Right hindlimb (tissue), 1 donor: ENCODE measurements at places on chromosomes 7 and 10.

DNA sequence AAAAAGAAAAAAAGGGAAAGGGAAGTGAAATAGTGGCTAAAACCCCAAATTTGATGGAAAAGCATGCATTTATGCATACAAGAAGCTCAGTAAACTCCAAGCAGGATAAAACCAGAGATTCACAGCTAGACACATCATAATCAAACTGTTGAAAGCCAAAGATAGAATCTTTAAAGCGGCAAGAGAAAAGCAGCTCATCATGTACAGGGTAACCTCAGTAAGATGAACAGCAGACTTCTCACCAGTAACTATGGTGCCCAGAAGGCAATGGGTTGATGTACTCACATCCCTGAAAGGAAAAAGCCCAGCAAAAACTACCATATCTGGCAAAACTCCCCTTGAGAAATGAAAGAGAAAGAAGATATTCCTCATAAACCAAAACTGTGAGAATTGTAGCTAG lies 60.4 kb downstream of the TPST1 start:
- DNase-seq, result no peak

DNA sequence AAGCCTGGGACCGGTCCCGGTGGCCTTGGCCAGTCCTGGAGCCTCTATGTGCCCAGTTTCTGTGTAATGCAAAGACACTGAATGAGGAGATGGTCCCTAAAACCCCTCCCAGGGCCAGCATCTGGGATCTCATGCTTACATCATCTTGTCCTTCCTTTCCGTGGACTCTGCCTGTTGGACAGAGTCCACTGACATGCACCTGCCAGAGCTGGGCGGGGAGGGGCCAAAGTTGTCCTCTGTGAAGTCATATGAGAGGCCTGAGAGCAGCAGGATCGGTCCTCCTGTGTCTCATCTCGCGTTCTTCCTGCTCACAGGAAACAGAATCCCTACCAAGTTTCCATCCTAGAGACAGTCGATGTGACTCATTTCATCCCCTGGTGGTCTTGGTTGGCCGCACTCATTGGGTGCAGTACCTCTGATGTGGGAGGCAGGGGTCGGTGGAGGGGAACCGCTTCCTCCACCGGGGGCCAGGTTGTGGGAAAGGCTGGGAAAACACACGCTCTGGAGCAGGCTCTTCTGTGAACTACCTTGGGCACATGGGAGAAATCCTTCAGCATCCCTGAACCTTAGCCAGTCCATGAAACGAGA lies 389.6 kb upstream of the PODXL start:
- DNase-seq, result peak; percentile 36

- DNase-seq, result no peak
Measured at GRCh38 chr10:97766996-97767924, 4.5 kb downstream of the SFRP5 start.

- DNase-seq, result no peak
Measured at GRCh38 chr7:80640846-80641245, 2.4 kb downstream of the CD36 start.

- no peak for DNase-seq
Measured at GRCh38 chr7:117231047-117231359, 91.9 kb downstream of the WNT2 start.

GRCh38 chr7:156582591-156583123 lies 57.9 kb upstream of the RNF32 start:
- no peak for DNase-seq

DNA sequence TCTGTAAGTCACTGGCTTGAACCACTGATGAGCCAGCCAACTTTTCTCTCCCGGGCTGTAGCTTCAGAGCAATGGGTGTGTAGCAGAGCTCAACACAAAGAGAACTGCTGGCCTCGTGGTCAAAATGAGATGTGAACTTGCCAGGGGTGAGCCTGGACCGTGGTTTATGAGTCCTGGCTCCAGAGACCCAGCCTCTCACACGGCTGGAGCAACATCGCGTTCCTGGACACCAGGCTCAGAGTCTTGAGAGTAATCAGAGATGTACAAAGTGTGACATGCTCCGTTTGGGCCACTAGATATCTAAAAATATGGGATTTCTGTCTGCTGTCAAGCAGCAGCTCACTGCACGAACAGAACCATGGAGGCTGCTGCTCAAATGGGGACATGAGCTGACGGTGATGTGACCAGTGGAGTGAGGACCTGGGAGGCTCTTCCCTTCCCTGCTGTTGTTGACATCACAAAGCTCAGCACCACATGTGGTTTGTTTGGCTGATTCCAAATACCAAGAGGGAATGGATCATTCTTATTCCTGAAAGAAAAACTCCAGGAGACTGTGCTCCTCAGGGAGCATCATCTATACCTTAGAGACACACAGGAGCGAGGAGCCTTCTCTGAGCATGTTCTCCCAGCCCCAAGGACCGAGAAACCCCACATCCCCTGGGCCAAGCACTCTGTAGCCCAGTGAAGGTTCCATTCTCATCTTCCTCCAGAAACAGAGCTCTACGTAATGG lies 9.2 kb upstream of the SVIL start:
- DNase-seq, result peak; percentile 72

- DNase-seq, result no peak
Measured at GRCh38 chr7:87411186-87411585, 64.3 kb downstream of the ABCB4 start.

DNA sequence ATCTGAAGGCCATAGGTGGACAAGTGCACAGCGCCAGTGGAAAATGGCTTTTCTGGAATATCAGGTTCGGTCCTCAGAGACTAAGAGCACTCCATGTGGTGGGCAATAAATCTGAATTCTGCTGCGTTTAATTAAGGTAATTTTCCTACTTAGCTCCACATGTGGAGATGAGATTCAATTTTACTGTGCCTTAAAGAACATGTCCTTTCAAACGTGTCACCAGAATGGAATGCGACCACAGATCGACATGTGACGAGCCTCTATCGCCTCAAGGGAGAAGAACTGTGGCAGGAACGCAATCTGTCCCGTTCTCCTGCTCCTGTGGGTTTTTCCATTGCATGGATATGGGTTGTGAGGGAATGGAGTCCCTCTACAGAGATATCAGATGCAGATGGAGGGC lies 205.3 kb upstream of the ZNF32 start:
- DNase-seq, result no peak

GRCh38 chr7:98241674-98242241 lies 10.3 kb downstream of the TECPR1 start:
- no peak for DNase-seq

DNA sequence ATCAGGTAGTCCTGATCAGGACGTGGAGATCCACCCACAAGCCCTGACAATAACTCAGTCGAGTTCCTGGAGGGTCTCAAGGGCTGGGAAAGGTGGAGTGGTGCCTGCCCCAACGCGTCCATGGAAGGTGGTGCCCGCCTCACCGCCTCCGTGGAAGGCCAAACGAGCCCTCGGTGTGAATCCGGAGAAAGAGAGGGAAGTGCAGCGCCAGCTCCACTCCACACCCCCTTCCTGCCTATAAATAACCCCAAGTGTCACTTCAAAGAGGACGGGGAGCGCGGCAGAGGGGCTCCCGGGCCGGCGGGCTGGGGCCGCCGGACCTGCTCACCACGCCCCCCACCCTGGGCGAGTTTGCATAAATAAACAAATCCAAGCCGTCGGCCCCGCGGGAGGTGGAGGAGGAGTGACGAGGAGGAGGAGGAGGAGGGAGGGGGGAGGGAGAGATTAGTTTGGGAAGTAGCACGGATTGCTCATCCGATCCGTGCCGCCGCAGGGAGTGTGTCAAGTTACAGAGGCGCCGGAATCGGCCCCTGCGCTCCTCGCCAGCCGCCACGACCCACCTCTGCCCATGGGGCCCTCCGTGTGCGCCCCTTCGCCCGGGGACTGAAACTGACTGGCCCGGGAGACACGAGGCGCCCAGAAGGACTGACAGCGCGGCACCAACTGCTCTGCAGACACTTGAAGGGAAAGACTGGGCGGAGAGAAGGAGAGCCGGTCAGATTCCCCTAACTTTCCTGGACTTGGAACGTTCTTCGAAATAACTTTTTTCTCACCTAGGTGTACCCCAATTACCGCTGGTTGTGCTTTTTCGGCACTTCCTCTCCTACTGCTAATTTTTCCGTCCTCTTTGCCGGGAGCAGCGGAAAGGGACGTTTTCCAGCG lies at the start of gene COL13A1:
Gene COL13A1 (plus strand): TSS at position 473 of the 882 bp plus-strand sequence. CDS start 518 bp downstream, outside the sequence.
- peak; percentile 68 for DNase-seq

DNA sequence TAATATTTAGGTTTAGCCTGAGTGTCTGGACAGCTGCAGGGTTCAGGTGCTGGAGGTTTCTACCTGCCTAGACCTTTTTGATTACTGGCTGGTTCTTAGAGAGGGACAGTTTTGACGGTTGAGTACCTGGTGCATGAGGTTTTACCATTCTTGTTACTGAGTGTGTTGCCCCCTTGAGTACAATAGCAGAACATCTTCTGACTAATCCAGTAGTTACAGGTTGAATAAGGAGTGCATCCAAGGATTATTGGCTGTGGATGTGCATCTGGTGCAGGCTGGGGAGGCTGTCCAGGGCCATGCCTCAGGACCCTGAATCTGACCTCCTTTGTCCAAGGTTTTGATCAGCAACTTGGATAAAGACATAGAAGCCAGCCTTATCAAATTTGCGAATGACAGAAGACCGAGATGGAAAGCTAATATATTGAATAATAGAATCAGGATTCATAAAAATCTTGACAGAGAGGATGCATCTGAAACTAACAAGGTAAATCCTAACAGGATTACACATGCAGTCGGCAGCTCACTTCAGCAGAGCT lies 23.1 kb downstream of the PLPP4 start:
- no peak for DNase-seq

- DNase-seq, result no peak
Measured at GRCh38 chr7:36204929-36205635, 52.0 kb downstream of the EEPD1 start.

DNA sequence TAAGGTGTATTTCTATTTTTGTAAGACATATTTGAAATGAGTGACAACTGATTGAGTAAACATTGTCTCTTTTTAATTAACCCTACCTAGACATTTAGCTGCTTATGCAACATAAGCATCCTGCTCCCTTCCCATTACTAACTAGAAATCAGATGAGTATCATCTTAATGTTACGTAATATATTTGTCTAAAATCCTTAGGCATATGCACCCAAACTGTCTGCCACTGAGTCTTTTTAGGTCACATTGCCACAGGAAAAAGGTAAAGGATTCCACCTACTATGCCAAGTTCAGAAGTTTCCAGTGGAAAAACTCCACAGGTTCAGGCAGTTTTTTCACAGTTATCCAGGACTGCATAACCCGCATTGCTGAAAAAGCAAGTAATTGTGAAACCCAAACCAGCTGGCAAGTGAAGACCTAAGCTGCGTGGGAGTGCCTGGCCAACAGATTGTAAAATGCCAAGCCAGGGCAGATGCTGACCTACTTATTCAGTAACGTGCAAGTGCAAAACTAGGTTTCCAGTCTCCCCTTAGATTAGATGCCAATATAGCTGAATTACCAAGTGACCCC lies 983.7 kb downstream of the GATA3 start:
- no peak for DNase-seq

DNA sequence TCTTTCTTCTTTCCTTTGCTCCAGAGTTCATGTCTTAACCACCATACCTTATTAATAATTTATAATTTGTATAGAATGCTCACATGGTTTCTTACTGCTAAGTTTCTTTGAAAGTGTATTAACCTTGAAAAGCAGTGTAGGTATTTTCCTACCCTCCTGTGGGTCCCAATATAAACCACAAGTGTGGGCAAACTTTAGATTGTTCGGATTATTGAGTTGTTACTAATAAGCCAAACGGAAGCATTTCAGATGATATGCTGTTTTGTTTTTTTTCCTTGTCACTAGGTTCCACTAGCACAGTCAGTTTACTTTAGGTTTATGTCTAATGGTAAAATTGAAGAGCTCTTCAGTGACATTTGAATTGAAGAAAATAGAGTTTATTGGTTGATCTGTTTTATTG lies 10.2 kb downstream of the SSBP1 start:
- no peak for DNase-seq

DNA sequence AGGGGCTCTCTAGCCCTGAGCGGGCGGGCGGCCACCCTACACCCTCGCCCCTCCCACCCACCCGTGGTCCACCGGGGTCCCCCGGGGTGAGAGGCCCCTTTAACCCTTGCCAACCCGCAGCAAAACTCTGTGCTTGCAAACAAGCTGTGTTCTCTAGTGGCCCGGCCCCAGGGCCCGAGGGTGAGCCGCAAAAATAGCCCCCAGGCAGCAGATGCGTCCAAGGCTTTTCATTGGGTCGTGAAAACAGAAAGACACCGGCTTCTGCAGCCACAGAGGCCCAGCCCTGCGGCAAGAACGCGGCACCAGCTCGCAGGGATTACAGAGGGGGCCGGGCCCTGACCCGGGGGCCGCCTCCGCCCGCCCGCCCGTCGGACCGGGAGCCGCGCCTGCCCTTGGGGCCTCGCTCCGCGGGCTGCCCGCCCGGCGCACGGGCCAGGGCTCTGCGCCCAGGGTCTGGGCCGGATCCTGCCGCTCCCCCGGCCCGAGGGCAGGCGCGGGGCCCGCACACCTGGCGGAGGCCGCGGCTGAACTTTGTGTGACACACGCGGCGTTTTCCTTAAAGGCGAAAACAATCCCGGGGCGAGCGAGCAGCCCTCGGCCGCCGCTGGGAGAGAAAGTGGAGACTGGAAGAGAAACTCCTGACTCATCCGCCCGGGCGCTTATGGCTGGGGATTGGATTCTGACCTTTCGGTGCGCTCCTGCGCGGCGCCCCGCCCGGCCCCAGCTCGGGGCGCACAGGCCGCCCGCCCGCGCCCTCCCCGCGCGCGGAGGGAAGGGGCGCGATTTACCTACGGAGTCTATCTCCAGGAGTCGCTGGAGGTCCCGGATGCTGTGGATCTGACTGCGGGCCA lies 2.8 kb downstream of the PDGFA start:
- peak; percentile 72 for DNase-seq

GRCh38 chr7:104820836-104821535 lies 193.0 kb upstream of the KMT2E start:
- DNase-seq, result no peak

DNA sequence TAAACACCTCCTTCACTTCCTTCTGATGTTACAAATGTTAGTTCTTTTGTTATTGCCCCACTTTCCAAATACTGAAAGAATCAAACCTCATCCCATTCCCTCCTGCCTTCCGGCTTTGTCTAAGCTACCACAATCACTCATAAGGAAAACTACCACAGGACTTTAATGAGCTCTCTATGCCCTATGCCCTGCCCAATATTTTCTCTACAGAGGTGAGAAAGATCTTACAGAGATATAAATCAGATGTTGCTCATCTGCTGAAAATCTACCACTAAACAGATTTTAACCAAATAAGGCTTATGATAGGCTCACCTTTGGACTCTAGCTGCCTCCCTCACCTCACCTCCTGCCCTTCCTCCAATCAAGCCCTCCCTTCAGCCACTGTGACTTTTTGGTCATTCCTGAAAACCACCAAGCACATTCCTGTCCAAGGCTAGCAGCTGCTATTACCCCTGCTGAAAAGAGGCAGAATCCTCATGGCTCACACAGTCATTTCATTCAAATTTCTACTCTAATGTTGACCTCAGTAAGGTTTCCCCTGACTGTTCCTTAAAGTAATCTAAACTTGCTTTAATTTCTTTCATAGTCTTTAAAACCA lies 7.7 kb downstream of the ZNF33B start:
- no peak for DNase-seq

DNA sequence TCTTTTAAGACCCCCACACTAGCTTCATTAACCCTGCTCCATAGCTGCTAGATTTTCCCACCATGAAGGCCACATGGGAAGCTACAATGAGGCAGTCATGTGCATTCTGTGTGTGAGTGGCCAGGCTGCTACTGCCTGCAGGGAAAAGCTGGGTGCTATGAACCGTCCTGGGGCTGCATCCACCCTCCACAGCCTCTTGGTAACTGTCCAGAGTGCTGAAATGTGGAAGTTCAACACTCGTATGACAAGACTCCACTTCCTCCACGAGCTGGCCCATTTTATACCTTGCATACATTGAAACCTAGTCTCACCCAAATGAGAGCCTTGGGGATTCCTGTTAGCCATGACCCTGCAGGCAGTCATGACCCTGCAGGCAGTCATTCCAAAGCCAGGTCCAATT lies 59.4 kb downstream of the CUZD1 start:
- no peak for DNase-seq

- no peak for DNase-seq
Measured at GRCh38 chr10:62696798-62697197, 107.7 kb upstream of the ADO start.
